ENCODE measurements at places on chromosomes 11 and 22.

DNA sequence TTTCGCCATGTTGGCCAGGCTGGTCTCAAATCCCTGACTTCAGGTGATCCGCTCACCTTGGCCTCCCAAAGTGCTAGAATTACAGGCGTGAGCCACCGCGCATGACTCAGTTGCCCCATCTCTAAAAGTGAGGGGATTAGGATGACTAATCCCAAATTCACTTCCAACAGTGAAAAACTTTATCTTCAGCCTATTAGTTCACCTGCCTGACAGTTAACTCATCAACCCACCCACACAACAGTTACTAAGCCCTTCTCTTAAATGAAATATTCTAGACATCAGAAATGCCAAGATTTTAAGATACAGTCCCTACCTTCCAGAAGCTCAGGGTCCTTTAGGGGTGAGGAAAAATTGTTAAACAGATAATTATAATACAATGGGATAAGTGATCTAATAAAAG lies 2.0 kb upstream of the ANKRD42 start:
- no peak for DNase-seq

GRCh38 chr22:38901111-38901641 lies 29.2 kb upstream of the CBX6 start:
- no peak for DNase-seq

DNA sequence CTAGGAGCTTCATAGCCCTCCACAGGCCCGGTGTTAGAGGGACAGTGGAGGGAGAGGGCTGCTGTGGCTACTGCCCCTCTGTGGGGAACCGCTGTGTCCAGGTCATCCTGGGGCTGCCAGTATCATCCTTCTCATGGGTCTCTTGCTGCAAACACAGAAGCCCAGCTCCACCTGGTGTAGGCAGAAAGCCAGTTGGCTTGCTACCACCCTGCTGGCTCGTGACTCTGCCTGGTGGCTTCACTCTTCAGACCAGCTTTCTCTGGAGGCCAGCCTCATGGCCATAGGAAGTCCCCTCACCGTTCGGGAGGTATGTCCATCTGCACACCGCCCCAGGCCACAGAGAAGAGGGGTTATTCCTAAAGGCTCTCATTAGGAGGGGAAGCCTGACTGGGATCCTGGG lies 19.4 kb upstream of the SUSD2 start:
- DNase-seq, result no peak

DNA sequence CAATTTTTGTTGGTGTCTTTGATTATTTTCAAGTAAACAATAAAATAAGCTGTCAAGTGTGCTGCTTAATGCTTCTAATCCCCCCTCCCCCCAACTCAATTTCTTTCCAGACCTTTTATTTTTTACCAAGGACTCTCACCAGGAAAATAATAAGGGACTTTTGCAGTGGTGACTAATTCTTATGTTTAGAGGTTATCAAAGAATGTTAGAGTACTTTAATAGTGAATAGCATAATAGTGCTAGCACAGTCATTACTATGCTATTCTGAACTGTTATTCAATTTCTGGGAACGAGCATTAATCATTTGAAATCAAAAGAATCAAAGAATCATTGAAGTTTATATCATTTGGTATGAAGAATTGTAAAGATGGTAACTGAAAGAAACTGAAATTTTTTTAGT lies 251.4 kb downstream of the DDX10 start:
- DNase-seq, result no peak

DNA sequence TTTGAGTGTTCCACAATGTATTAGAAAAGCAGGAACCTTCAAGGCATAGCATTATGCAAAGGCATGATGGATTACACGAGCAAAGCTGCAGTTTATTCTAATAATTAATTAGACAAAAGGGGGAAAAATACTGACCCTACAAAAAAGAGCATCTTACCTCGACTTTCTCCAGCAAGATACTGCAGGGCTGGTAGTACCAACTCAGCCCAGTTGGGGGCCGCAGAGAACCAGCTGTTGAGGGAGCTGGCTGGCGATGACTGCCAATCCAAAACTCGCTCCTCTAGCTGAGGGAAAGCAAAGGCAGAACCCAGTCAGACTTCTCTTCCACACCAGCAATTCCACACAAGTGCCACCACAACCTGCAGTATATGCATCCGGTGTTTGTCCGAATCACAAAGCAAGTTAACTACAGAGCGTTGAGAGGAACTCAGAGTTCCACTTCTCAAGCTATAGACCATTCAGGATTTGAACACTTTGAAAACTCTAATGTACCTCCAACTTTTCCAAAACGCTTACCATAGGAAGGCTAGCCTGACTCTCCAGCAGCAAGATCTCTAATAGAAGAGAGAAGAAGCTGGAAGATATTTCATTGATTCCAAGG lies 13.7 kb downstream of the NFRKB start:
- no peak for DNase-seq

- DNase-seq, result no peak
These were observed 4.6 kb upstream of the ACER3 start for GRCh38 chr11:76856106-76856505.

DNA sequence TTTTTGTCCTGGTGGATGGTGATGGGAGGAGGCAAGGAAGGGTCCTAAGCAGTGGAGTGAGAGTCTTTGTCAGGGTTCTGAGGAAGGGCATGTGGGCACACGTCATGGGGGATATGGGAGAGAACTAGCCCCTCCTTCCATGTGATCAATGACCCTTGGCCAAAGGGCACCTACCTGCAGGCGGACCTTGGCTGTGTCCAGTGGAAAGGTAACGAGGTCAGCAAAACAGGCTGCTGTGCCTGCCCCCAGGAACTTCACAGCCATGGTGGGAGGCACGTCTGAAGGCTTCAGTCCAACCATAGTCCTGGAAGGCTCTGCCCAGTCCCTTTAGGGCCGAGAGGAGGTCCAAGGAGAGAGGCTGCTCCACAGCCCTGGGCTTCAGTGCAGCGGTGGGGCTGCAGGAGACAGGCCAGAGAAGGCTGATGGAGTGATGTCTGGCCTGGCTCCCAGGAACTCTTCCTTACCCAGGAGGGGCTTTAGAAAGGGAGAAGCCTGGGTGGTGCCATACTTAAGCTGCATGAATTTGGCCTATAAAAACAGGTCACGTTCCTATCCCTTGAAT lies 2.1 kb downstream of the UCP3 start:
- DNase-seq, result no peak

DNA sequence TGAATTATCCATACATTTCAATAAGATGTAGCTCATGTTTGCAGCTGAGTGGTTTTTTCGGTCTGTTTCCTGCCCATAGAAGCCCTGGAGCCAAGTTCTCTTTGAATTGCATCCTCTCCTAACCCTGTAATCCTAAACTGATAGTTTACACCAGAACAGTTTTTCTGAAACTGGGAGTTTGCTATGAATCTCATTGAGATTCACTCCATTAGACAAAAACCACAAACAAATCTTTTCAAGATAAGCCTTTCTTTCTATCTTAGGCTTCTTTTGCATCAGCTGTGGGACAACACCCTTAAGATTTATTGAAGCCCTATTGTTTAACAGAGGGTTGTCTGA lies 324.8 kb downstream of the DYNC2H1 start:
- DNase-seq, result no peak

DNA sequence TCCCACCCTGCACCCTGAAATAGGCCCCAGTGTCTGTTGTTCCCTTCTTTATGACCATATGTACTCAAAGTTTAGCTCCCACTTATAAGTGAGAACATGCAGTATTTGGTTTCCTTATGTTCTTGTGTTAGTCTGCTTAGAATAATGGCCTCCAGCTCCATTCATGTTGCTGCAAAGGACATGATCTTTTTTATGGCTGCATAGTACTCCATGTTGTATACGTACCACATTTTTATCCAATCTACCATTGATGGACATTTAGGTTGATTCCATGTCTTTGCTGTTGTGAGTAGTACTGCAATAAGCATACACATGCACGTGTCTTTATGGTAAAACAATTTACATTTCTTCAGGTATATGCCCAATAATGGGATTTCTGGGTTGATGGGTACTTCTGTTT lies 59.4 kb upstream of the ANGPTL5 start:
- DNase-seq, result no peak

DNA sequence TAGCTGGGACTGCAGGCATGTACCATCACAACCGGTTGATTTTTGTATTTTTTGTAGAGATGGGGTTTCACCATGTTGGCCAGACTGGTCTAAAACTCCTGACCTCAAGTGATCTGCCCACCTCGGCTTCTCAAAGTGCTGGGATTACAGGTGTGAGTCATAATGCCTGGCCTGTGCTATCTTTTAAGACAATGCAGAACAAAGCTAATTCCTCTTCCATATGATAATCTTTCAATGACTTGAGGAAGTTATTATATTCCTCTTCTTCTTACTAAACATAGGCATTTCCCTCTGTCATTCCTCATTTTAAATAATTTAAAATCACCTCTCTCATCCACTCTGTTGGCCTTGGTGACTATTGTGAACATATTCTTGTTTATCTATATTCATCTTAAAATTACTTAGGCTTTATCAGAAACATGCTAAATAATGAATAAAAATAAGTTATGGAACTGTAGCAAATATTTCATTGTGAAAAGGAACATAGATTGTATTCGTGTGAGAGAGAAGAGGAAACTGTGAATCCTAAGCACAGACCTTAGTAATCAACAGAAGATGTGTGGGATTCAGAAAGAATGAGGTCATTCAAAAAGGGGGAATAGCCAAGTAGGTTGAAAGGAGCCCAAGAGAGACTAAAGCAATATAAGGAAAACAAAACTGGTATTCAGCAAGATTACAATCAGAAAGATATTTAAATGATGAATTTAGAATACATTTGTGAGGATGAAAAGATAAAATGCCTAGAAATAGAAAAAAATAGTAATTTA lies 269.4 kb downstream of the TTC28 start:
- DNase-seq, result no peak

DNA sequence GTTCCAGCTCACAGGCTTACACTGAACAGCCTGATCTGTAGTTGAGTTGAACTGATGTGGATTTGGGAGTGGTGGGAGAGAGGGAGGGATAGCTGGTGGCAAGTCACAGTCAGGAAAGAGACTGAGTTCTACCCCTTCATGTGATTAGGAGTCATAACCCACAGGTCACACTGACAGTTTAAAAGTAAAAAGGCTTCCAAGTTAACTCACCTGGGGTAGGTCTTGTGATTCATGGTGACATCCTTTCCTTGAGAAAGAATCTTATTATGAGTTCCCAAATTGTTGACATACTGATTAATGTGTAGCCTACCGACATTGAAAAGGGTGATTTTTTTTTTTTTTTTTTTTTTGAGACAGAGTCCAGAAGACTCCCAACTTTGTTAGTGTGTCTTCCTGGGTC lies 5.4 kb downstream of the IZUMO1R start:
- DNase-seq, result no peak

DNA sequence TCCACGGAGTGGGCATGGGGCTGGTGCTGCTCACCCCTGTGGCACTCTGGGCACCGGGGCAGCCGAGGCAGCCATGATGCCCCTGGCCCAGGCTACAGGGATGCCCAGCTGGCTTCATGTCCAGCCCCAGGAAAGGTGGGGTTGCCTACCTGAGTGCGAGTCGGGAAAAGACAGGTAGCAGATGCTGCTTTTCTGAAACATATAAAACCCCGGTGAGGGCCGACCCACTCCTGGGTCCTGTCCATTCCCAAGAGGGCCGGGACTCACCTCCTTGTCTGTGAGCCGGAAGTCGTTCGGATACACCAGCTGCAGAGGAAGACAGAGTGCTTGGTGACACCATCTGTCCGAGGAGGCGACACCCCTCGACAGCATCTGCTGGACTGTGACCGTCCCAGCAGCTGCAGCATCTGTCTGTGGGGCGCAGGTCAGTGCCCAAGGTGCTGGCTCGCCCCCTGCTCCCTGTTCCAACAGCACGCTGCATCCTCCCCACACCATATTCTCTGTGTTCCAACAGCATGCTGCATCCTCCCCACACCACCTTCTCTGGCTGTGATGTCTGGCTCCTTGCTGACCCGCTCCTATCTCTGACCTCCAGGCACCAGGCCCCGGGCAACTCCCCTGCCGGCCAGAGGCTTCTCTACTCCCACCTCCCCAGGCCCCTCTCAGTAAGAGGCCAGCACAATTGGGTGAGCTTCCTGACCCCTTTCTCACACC lies 8.0 kb downstream of the DENND6B start:
- DNase-seq, result peak; percentile 11

- DNase-seq, result no peak
These were observed 85.1 kb upstream of the BLID start for GRCh38 chr11:122201106-122201505.

- DNase-seq, result no peak
These were observed 4.1 kb downstream of the TSKU start for GRCh38 chr11:76787271-76787670.

GRCh38 chr11:1560649-1561251 lies 11.3 kb downstream of the DUSP8 start:
- no peak for DNase-seq

DNA sequence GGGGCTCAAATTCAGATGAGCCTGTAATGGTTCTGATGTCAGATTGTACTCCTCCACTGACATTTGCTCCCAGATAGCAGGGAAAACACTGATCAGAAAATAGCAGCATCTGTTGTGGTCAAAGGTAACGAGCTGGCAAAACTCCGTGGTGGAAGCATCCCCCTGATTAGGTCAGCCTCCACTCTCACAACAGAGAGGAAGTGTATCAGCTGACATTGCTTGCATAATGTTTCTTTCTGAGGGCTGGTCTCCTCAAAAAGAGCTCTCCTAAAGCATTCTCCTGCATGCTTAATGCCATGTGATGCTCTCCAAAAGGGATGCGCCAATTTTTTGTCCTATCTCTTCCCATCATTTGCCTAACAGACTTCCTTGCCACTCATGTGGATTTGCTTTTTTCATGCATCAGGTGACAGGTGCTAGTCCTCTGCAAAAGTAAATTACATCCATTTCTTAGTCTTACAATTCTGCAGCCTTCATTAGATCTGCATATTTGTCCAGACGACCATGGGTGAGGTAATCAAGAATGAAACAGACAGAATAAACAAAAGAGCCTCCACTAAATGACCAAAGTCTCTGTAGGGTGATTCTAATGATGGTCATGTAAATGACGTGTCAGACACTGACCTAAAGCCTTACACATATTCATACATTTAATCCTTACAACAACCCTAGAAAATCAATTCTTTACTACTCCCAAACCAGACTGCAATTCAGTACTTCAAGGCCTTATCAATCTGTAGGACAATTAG lies 6.4 kb upstream of the TENM4 start:
- DNase-seq, result no peak

- DNase-seq, result no peak
These were observed 65.0 kb upstream of the PTPRJ start for GRCh38 chr11:47915374-47915773.

- DNase-seq, result no peak
These were observed 11.3 kb downstream of the FAR1 start for GRCh38 chr11:13679768-13680167.

DNA sequence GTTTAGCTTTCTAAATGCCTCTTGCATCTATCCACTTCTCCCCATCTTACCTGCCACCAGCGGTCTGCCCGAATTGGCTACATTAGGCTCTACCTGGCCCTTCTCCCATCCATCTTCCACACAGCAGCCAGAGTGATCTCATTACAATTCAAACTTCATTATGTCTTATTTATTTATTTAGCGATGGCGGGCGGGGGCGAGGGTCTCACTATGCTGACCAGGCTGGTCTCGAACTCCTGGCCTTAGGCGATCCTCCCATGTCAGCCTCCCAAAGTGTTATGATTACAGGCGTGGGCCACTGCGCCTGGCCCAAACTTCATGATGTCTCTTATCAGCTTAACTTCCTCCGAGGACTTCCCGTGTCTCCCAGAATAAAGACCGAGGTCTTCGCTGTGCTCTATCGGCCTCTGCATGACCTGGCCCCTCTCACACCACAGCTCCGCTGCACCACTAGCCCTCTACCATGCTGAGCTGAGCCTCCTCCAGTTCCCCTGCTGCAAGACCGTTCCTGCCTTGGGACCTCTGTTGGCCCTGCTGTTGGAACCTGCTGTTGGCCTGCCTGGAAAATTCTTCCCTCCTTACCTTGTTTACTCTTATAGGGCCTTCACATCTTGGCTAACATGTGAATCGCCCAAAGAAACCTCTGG lies 870 bp upstream of the CTTN start:
- no peak for DNase-seq

- peak; percentile 60 for DNase-seq
These were observed 671 bp upstream of the PICALM start for GRCh38 chr11:86069408-86070101.
